ENCODE measurements at places on chromosomes 7 and 10.
A peak's percentile ranks its signal among the peaks of the same experiment; 100 is the strongest.

DNA sequence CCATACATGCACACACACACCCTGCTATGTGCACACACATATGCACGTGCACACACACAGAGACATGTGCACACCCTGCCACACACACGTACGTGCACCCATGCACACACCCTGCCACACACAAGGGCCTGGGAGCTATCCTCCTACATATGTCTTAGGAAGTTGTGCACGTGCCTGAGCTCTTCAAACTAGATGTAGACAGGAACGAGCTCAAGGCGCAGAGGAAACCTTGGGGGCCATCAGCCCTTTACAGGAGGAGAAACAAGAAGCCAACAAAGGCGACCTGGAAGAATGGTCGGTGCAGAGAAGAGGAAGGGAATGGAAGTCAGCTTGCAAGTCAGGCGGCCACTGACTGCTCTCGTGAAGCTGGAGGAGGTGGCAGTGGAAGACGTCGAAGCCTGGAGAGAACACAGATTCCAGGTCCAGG lies 58.7 kb downstream of the AOC1 start:
- DNase-seq = no peak

DNA sequence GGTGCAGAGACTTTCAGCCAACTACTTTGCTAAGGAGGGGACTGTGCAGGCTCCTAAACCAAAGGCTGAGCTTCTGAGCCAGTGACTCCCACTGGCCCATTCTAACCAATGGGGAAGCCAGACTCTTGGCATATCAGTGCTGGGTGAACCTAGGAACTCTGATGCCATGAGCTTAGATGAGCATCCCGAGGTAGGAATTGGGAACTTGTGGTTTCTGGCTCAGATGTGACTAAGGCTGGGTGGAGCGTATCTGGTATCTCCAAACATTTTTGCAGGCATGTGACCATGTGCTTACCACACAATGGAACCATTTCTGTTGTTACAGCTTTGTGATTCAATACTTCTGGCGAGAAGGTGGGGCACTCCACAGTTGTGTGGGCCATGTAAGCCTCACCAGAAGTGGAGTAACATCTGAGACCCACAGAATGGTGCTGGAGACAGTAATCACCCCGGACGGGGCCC lies 2.5 kb upstream of the AVPI1 start:
- DNase-seq = no peak

GRCh38 chr7:143243614-143244013 lies 19.6 kb upstream of the GSTK1 start:
- no peak for DNase-seq

GRCh38 chr10:114822444-114823076 lies 980 bp downstream of the FHIP2A start:
- DNase-seq = peak; percentile 65

All from GM06990 (cell line).